ENCODE measurements at places on chromosomes 7 and 10.

DNA sequence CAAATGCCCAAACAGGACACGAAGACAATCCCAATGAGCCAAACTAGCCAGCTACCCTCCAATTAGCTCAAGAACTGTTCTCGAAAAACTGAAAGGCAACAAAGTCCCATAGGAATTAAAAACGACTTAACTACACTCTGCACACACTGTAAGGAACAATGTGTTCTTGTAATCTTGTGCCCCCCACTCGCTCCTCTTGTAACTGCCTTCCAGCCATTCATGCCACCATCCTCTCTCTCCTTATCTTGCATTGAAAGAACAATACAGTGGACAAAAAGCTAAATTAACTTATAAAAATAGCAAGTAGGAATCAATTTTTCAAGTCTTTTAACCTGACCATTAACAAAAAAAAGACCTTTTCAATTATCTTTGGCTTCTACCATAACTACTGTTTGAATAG is 2.9 kb downstream of the CYTH3 start:
- DNase-seq: no peak

GRCh38 chr7:28346256-28346655 is 66.1 kb upstream of the CREB5 start:
- no peak for DNase-seq

DNA sequence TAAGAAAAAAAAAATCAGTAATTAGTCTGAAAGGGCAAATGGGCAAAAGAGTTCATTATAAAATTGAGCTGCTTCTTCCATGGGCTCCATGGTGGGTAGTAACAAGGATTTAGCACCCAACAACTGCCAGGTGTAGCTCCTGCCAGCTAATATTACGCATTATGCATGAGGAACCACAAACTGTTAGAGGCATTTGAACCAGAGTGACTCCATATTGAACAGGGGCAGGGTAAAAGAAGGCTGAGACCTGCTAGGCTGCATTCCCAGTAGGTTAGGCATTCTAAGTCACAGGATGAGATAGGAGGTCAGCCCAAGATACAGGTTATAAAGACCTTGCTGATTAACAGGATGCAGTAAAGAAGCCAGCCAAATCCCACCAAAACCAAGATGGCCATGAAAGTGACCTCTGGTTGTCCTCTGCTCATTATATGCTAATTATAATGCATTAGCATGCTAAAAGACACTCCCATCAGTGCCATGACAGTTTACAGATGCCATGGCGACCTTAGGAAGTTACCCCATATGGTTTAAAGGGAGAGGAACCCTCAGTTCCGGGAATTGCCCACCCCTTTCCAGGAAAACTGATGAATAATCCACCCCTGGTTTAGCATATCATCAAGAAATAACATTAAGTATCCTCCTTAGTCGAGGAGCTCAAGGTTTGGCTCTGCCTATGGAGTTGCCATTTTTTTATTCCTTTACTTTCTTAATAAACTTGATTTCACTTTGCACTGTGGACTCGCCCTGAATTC is 8.7 kb upstream of the PAPSS2 start:
- no peak for DNase-seq

GRCh38 chr10:14584661-14585060 is 190.0 kb downstream of the FAM107B start:
- DNase-seq: no peak

DNA sequence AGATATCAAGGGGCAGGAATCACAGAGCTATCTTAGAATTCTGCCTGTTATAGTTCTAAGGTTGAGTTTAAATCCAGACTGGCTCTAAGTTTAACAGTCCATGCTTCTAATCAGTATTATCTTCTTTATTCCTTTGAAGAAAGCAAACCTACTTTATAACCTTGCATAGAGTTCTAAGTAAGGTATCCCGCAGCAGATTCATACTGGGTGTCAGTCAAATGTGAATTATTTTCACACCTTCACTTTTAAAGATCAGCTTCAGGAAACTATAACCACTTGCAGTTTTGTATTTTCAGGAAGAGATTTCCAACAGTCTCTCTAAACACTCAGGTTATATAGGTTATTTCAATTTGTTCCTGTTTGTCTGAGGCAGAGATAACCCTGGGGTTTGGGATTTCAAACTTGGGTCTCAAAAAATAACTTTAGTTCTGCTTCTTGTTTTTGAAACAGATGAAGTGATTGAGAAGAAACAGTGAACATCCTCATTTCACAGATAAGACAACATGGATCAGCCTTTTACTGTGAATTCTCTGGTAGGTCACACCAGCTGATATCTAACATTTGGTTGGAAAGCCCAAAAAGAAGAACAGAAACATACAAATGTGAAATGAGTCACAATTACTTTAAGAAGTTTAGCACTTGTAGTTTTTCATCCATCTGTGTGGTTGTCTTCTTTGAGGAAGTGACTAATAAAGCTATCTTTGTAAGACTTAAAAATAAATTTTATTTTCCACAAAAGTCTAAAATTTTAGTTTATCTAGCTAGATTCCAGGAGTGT is 21.4 kb downstream of the STAMBPL1 start:
- no peak for DNase-seq

DNA sequence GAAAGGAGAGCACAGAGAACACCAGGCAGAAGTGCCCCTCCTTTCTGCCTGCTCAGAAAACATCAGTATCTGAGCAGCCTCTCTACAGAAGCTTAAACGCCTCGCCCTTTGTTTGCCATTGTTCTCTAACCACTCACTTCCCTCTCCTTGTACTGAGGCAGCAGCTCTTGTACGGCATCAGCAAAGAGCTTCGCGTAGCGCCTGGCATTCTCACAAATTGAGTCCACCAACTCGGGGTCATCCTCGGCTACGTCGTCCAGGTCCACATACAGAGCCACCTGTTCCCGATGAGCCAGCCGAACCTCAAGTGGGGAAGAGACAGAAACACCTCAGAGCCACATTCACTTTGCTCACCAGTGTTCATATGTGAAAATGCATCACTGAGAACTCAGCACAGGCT is 1.7 kb downstream of the MCM7 start:
- DNase-seq: no peak

- DNase-seq: no peak
Observed at GRCh38 chr7:95011146-95011928, 103.9 kb downstream of the PPP1R9A start.

DNA sequence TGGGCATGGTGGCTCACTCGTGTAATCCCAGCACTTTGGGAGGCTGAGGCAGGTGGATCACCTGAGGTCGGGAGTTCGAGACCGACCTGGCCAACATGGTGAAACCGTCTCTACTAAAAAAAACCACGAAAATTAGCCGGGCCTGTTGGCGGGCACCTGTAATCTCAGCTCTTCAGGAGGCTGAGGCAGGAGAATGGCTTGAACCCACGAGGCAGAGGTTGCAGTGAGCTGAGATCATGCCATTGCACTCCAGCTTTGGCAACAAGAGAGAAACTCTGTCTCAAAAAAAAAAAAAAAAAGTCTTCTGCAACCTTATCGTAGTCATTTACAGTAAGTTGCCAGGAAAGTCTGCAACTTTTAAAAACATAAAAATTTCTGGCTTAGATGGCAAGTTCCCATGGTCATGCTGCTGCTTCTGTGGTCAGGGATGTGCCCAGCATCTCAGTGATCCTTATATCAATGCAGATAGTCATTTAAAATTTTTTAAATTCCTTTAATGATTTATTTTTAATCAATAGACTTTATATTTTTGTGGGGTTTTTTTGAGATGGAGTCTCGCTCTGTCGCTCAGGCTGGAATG is 15.6 kb downstream of the SUFU start:
- no peak for DNase-seq

- DNase-seq: peak; percentile 53
Observed at GRCh38 chr7:7719236-7719635, 829 bp upstream of the RPA3 start.

GRCh38 chr10:106189292-106189691 is 975.2 kb downstream of the SORCS1 start:
- no peak for DNase-seq

GRCh38 chr10:69862882-69863530 is 61.3 kb downstream of the COL13A1 start:
- no peak for DNase-seq

All from dermis microvascular lymphatic vessel endothelial cell (primary cell).